ENCODE measurements at places on chromosomes 6 and 20.

DNA sequence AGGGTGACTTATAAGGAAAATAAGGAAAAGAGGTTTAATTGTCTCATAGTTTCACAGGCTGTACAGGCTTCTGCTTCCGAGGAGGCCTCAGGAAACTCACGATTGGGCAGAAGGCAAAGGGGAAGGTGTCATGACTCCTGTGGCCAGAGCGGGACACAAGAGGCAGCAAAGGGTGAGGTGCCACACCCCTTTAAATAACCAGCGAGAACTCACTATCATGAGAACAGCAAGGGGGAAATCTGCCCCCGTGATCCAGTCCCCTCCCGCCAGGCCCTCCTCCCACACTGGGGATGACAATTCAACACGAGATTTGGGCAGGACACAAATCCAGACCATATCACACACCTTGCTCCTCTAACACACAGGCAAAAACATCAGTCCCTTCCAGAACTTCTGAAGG lies 254.0 kb downstream of the DLL1 start:
- no peak for DNase-seq

DNA sequence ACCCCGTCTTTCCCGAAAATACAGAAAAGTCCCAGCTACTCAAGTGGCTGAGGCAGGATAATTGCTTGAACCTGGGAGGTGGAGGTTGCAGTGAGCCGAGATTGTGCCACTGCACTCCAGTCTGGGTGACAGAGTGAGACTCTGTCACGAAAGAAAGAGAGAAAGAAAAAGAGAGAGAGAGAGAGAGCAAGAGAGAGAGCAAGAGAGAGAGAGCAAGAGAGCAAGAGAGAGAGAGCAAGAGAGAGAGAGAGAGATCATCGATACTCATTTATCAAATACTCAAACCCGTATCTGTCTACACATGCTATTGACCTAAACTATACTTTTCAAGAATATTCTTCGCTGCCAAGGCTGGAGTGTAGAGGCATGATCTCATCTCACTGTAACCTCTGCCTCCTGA lies 28.2 kb upstream of the SALL4 start:
- DNase-seq: no peak

DNA sequence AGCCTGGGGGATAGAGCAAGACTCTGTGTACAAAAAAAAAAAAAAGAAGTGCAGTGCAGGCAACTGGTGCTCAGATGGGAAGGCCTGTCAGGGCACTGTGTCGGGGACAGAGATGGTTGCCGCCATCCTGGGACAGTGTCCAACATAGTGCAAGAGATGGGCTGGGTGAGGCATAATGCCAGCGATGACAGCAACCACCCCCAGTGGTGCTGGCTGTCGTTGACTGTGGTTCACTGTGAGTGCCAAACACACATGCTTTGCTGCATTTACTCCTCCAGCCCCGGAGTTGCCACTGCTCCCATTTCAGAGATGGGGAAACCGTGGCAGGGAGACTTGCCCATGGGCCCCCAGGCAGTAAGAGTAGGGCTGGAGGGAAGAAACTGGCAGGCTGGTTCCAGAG lies 5.2 kb upstream of the C20orf203 start:
- DNase-seq: no peak

DNA sequence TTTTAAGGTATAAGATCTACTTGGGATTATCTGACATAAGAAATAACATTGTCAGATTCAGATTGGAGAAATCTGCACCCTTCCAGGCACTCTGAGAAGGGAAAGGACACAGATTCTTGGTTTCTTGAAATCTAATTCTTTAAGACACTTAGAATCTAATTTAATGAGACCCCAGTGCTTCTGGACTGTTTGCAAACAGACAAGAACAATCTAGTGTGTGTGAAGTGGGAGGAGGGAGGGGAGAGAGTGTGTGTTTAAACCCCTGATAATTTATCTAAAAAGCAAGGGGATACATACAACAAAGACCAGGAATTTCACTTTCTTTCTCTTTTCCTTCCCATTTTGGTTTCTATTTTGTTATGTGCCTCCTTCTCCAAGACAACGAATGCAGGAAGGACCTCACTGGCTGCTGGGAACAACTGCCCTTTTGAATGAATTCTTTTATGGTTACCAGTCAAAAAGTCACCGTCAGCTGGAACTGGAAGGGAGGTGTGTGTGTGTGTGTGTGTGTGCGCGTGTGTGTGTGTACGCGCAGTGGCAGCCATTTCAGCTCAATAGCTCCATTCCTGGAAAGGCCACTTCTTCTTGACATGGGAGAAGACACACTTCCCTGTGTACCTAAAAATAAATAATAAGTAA lies 129.4 kb downstream of the BCAS1 start:
- DNase-seq: peak; percentile 86

- no peak for DNase-seq
Measured at GRCh38 chr6:21823371-21823770, 229.8 kb downstream of the SOX4 start.

- DNase-seq: no peak
Measured at GRCh38 chr6:90978046-90978445, 391.2 kb upstream of the MAP3K7 start.

DNA sequence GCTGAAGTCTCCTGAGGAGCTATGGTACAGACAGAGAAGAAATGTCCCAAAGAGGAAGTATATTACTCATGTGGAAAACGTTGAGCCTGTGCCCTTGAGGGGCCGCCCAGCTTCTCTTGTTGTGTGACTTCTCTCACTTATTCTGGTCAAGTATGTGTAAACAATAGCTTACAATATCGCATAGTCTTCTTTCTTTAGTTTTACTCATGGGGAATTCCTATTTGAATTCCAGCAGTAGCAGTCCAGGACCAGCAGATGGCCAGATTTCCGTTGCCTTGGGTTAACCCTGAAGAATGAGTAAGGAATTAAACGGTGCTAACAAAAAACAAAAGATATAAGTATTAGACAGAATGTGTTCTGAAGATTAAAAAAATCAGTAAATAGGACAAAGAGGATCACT lies 522.0 kb upstream of the GJE1 start:
- DNase-seq: peak; percentile 31

GRCh38 chr6:37894585-37894984 lies 75.1 kb downstream of the ZFAND3 start:
- DNase-seq: no peak

DNA sequence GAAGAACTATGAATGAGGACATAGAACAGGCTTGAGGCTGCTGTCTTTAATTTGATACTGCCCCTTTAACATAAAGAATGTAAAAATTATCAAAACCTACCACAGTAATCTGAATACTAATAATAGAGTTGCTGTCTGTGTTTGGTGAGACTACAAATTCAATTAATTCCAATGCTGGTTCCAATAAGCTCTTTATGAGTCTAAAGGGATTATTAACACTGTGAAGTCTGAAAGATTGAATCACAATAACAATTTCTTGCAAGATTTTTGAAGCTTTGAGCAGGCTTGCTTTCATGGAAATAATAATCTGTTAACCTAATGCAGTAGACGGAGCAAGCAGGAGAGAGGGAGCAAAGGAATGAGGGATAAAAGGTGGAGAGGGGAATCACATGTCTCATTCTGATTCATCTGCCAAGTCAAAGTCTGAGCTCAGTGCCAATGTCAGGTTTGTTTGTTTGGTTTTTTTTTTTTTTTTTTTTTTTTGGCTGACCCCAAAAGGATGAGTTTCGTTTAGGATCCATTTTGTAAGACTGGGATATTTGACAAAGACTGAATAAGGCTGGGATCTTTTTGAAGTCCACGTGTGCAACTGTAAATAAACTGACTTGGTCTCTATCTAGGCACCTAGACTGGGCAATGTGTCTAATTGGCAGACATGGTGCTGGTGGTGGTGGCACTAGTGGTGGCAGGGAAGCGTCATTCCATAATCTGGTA lies 211.6 kb downstream of the RNF144B start:
- DNase-seq: no peak

GRCh38 chr6:25360621-25361020 lies 81.4 kb downstream of the CARMIL1 start:
- DNase-seq: no peak
